ENCODE measurements at places on chromosomes 11 and 22. TPM values are rescaled to one million over a fixed set of nuclear protein-coding genes. Genes with fewer than 3 reads are reported as not detected.
A peak's percentile ranks its signal among the peaks of the same experiment; 100 is the strongest.

The KCTD14 gene
- total RNA-seq: not detected

The CD6 gene
- not detected for total RNA-seq

- no peak for DNase-seq
These were observed 202.9 kb downstream of the MIAT start for GRCh38 chr22:26860301-26860700.

DNA sequence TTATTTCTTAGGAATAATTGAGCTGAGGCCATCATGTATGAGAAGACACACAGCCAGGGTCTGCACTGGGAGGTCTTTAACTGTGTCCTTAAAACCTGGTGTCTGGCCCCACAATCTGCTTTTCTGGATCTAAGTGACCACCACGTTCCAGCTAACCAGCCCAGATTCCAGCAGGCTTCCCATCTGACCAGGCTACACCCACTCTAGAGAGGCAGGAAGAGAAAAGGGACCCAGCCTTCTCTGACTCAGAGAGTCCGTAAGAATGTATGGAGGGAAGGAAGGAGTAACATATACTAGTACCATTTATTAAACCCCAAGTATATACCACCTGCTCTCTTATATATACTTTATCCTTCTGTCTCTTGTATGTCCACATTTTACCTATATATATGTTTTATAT lies 80.1 kb downstream of the LDLRAD3 start:
- DNase-seq: no peak

GRCh38 chr11:4682623-4683419 lies 14.8 kb downstream of the OR51E2 start:
- DNase-seq: no peak

- peak; percentile 62 for DNase-seq
These were observed 365.7 kb upstream of the CADM1 start for GRCh38 chr11:115869780-115870431.
